NCI-H1092 treated with DMSO at 0.1 percent for 48 hours (cell line): ENCODE measurements at places on chromosomes 2 and 18.
A peak's percentile ranks its signal among the peaks of the same experiment; 100 is the strongest.

DNA sequence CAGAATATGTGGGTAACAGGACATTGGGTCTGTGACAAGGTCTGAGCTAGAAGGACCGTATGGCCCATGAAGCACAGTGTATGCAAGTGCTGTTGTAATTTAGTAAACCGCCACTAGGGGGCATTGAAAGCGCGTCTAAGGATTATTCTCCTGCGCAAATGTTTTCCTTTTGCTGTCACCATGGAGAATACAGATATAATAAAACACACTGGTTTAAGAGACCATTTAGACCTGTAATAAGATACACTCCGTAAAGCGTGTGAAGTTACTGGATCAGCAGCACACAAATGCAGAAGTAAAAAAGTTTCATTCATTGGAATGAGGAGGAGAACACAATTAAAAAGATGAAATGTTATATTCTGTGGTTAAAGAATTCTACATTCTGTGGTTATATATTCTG lies 272.4 kb downstream of the AGAP1 start:
- peak; percentile 27 for DNase-seq

DNA sequence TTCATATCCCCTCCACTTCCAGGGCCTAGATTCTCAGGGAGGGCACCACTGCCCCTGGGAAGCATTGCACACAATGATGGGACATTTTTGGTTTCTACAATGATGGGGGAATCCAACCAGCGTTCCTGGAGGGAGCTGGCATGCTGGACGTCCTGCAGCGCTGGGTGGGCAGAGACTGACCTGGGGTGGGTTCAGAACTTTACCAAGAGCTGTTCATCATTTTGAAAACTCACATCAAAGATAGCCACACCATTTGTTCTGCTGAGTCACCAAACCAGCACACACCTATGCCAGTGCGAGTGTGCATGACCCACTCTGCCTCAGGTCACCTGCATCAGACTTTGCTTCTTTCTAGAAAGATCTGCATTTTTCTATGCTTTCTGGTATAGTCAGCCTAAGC lies 14.1 kb upstream of the ARMC9 start:
- DNase-seq = no peak

DNA sequence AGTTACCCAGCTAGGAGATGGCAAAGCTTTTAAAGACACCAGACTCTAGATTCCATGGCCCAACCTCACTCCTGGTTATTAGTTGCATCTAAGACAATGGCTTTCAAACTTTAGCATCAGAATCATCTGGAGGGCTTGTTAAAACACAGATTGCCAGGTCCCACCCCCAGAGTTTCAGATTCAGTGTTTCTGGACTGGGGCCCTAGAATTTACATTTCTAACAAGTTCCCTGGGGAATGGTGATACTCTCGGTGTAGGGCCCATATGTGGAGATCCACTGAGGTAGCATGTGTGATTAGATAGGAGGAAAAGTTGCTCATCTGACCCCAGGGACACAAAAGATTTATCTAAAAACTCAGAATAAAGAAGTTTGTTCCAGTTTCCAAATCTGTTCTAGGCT lies 14.5 kb upstream of the TTR start:
- DNase-seq = no peak

GRCh38 chr2:239689985-239690384 lies 289.2 kb upstream of the HDAC4 start:
- no peak for DNase-seq

DNA sequence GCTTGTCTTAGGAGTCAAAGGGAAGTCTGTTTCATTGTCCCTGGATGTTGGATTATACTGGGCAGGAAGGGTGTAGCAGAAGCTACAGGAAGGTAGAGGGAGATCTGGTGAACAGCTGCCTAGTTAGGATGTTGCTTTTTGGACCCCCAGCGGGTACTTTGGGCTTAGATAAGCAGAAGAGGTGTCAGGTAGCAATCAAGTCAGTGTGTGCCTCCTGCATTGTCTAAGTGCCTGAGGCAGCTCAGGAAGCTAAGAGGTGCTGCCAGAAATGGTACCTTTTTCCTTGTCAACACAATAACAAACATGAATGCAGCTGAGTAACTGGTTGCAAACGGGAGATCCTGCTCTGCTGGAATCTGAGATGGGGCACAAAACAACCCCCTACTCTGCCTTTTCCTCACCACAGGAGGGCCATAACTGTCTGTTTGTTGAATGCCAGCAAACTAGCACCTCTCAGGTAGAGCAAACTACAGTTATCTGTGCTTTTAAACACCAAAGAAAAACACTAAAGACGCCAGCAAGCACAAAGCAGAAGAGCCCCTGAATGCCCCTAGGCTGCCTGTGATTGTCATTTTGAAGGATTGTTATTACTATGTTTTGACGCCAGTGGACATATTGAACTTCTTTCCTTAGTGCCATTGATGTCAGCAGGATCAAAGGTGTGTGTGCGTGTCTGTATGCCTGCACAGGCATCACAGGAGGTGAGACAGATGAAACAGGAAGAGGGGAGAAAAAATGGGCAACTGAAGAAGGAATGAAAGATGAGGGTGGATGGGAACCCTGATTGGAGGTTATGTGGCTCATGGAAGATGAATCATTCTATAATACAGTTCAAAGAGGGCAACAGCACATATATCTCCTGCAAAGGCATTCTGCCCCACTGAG lies 151.4 kb downstream of the ETAA1 start:
- DNase-seq = no peak
